ENCODE measurements at places on chromosomes 5 and 9. TPM values are rescaled to one million over a fixed set of nuclear protein-coding genes. Genes with fewer than 3 reads are reported as not detected.
A peak's percentile ranks its signal among the peaks of the same experiment; 100 is the strongest.

DNA sequence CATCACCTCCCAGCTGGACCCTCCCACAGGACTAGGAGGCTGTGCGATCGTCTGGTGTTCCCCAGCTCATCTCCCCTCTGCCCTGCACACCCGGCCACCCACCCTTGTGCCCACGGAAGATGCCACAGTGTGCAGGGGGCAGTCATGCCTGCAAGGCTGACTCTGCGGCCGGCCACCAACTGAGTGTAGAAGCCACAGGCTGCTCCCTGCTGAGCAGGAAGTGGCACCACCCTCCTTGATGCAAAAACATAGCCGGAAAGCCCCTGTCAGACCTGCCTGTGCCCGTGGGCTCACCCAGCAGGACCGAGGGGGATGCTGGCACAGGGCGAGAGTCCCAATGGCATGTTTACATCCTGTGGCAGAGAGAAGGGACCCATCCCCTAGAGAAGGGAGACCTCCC lies 40.3 kb upstream of the SLC12A7 start:
- no peak for DNase-seq

DNA sequence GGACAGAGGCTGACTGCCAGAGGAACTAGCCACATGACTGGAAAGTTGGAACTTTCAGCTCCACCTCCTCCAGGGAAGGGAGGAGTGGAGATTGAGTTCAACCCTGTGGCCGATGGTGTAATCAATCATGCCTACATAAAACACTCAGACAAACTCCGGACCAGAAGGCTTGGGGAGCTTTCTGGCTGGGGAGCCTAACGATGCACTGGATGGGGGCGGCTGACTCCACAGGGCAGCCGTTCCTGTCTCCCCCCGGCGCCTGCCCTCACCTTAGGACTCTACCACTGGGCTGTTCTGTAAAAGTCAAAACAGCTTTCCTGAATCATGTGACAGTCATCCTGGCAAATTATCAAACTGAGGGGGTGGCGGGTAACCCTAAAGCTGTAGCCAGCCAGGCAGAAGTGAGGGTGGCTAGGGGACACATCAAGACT lies 58.0 kb downstream of the GOLM1 start:
- DNase-seq = peak; percentile 66

DNA sequence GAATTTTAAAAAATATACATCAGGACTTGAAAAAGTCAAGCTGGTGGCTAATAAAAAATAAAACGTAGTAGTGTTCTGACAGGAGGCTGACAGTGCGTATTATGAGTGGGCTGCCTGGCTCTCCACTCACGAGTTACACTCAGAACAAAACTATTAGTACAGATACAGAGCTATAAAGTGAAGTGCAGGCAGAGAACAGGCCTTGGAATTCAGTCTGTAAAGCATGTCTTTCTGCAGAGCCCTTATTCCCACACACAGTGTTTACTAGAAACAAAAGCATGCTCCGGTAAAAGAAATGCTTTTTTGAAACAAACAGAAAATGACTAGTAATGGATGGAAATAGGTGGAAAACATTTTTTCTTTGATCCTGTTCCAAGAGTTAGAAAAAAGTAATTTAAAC lies 334.7 kb downstream of the DIRAS2 start:
- no peak for DNase-seq

GRCh38 chr9:136527131-136527530 lies 18.7 kb downstream of the NOTCH1 start:
- DNase-seq = no peak

DNA sequence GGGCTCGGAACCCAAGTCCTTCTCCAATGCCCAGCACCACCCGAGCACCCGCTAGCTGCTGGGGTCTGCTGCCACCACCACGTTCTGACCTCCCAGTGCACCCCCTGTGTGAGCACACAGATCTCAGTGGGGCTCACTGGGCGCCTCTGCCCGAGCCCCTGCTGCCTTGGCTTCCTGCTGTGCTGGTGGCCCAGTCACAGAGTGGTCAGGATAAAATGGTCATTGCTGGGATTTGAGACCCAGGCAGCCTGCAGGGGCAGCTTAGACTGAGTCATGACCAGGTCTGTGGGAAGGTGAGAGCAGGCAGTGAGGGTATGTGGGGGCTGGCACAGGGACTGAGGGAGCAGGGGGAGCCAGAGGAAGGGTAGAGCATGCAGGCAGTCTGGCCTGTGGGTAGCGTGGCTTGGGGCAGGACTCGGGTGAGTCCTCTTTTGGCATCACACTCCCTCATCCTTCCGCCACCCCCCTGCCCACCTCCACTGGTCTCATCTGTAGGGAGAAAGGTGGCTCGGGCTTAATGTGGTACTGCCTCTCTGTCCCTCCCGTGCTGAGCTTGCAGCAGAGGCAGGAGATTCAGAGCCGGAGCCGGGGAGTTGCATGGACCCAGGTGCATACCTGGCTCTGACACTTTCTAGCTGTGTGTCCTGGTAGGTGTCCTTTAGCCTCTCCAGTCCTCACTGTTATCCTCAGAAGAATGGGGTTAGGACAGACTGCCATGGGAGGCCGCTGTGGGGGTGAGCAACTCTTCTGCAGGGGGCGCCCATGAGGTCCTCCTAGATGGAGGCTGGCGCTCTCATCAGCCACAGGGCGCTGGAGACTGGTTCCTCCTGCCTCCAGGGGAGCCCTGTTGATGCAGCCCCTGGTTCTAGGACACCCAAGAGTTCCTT lies 32.1 kb downstream of the USP20 start:
- no peak for DNase-seq

Gene BARHL1
- total RNA-seq = not detected
